ENCODE measurements at places on chromosomes 11 and 22.
A peak's percentile ranks its signal among the peaks of the same experiment; 100 is the strongest.

GRCh38 chr11:112481893-112482292 lies 221.2 kb upstream of the PLET1 start:
- DNase-seq = no peak

GRCh38 chr11:15688351-15688792 lies 573.6 kb downstream of the INSC start:
- peak; percentile 48 for DNase-seq

DNA sequence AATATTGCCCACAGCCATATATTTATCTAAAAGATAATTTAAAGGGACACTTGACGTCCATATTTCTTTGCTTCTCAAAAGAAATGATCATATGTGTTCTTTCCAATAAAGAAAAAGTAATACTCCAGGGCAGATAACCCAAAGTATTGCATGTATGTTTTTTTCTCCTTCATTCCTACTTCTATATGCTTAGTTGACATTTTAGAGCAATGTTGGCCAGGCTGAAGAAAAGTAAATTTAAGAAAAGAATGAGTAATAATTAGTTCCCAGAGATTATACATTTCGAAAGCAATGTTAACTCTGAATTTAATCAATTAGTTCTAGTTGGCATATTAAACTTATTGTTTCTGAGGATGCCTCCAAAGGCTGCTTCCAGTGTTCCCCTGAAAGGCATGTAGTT lies 48.2 kb downstream of the DNAJC24 start:
- no peak for DNase-seq

DNA sequence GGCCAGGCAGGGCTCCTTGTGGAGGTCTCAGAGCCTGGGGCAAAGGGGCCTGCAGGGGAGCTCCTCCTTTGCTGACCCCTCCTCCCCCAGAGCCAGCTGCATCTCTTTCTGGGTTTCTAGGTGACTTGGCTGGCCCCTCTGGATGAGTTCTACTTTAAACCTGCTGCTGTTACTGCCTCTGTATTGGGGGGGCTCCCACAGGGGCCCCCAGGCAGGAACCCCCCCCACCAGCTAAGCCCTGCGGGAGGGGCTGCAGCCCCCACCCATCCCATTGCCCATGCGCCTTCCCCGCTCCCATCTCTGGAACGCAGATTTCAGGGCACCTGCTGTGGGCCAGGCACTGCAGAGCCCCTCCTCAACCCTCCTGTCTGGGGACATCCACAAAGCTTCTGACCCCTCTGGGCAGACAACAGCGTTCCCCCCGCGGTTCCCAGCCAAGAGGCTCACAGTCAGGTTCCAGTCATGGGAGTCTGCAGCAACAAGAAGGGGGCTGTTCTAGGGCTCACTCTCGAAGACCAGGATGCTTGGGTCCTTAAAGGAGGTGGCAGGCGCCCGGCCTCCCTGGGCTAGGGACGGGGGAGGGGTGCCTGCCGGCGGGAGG lies 815 bp upstream of the PLCB3 start:
- no peak for DNase-seq

- no peak for DNase-seq
These were observed 27.8 kb downstream of the LMO1 start for GRCh38 chr11:8235925-8236324.

- no peak for DNase-seq
These were observed 81.3 kb upstream of the PITPNB start for GRCh38 chr22:28000361-28000760.

Data from neural crest cell (in vitro differentiated cells).